ENCODE measurements at places on chromosomes 6 and 20. TPM values are rescaled to one million over a fixed set of nuclear protein-coding genes. Genes with fewer than 3 reads are reported as not detected.

KIF13A gene
- 3.9 TPM for polyA plus RNA-seq

GGTLC1 gene
- not detected for polyA plus RNA-seq

IFT52 gene
- 11.9 TPM for polyA plus RNA-seq

ANGPT4 gene
- not detected for polyA plus RNA-seq

BIRC7 gene
- polyA plus RNA-seq = not detected

All from Purkinje cell (primary cell).